ENCODE measurements at places on chromosomes 1 and 21.

- no peak for DNase-seq
Measured at GRCh38 chr1:167904652-167905130, 9.2 kb downstream of the ADCY10 start.

DNA sequence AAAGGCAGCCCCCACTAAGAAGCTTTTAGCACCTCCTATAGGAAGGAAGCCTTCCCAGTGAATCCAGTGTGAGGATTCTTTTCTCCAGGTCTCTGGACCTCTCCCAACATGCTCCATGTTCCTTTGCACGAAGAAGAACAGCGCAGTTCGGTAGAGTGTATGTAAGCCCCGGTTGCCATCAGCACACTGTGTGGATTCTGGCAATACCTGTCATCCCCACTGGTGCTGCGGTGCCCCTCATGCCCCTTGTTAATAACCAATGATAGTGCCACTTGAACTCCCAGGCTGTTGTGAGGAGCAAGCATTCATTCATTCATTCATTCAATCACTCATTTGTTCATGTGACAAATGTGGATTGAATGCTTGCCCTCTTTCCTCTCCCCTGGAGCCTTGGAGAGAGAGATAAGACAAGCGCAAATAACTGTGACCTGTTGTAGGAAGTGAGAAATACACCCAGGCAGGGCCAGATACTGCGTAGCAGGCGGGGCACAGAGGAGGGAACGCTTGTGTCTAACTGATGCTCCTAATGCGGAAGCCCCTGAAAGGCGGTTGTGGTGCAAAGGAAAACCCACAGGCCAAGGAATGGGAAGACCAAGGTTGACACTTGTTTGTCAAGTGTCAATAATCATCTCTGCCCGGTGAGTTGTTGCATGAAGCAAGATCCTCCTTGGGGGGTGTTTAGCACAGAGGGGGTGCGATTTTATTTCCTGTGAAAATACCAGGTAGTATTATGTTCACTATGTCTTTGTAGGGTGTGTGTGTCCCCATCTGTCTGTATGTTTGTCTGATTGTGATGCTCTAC lies 9.8 kb downstream of the LGR6 start:
- no peak for DNase-seq

- no peak for DNase-seq
Measured at GRCh38 chr1:62493656-62494055, 56.8 kb downstream of the USP1 start.

DNA sequence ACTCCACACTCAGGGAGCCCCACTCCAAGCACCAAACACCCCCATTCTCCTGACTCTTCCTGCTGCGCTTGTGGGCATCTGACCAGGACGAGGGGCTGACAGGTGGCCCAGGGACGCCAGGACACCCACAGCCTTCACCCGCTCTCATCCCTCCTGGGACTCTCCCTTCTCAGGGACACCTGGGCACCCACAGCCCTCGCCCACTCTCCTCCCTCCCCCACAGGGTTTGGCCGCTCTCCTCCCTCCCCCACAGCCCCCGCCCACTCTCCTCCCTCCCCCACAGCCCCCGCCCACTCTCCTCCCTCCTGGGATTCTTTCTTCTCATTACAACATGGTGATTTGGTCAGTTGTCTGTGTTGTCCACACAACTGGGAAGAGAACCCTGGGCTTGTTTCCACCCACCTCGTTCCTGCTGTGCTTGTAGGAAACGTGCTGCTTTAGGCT lies 43.4 kb downstream of the PRDM15 start:
- DNase-seq: no peak

DNA sequence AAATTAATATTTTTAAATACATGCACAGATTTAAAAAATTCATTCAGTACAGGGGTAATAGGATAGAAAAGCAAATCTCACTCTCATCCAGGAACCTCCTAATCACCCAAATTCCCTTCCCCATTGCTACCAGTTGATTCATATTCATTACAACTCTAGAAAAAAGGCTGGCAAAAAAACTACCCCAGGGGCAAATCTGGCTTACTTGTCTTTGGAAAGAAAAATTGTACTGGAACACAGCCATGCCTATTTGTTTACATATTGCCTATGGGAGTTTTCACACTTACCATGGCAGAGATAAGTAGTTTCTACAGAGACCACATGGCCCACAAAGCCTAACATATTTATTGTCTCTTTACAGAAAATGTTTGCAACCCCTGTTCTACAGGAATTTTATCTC lies 8.9 kb upstream of the RBM34 start:
- no peak for DNase-seq

All from AG09309 (cell line).